A375 (cell line): ENCODE measurements at places on chromosomes 6 and 20. TPM values are rescaled to one million over a fixed set of nuclear protein-coding genes. Genes with fewer than 3 reads are reported as not detected.

UNC93A gene
- not detected in 2 replicates for total RNA-seq

SH3BGRL2 gene
- 2.1 and 2.2 TPM in 2 replicates for total RNA-seq

SNAI1 gene
- total RNA-seq, result 5.0 and 7.7 TPM in 2 replicates

LAMP5 gene
- not detected in 2 replicates for total RNA-seq

HLA-DQA2 gene
- 3.1 and 3.8 TPM in 2 replicates for total RNA-seq

ANKRD6 gene
- 0.91 and 2.7 TPM in 2 replicates for total RNA-seq

B4GALT5 gene
- 24.5 and 24.9 TPM in 2 replicates for total RNA-seq

PLAGL1 gene
- 1.8 and 3.5 TPM in 2 replicates for total RNA-seq

FLOT1 gene
- 72.6 and 83.5 TPM in 2 replicates for total RNA-seq

PRSS35 gene
- 0.23 TPM in 1 of 2 replicates, not detected in the other for total RNA-seq

ERVFRD-1 gene
- not detected in 2 replicates for total RNA-seq

TSBP1 gene
- total RNA-seq, result 0.08 TPM in 1 of 2 replicates, not detected in the other

FOXF2 gene
- total RNA-seq, result 3.1 and 3.8 TPM in 2 replicates

TMEM217 gene
- not detected in 2 replicates for total RNA-seq

FAM162B gene
- not detected in 2 replicates for total RNA-seq

KIF3B gene
- 15.2 and 18.5 TPM in 2 replicates for total RNA-seq

TMEM242 gene
- 7.8 and 9.9 TPM in 2 replicates for total RNA-seq

ZSCAN23 gene
- total RNA-seq, result not detected in 2 replicates

PACSIN1 gene
- 0.04 and 0.05 TPM in 2 replicates for total RNA-seq

SLC17A2 gene
- total RNA-seq, result not detected in 2 replicates
